ENCODE measurements at places on chromosomes 16 and 17. TPM values are rescaled to one million over a fixed set of nuclear protein-coding genes. Genes with fewer than 3 reads are reported as not detected.

The CNEP1R1 gene
- 74.6 TPM for total RNA-seq

The GRAP gene
- 1.6 TPM for total RNA-seq

The PLA2G10 gene
- total RNA-seq: not detected

The OTOA gene
- 0.41 TPM for total RNA-seq

The TRIM47 gene
- 13.9 TPM for total RNA-seq

The JMJD8 gene
- 10.2 TPM for total RNA-seq

The TPPP3 gene
- total RNA-seq: 2.0 TPM
